Right ventricle myocardium superior (tissue), 1 donor: ENCODE measurements at places on chromosomes 3 and 15. TPM values are rescaled to one million over a fixed set of nuclear protein-coding genes. Genes with fewer than 3 reads are reported as not detected.

GRCh38 chr3:98875535-98875934 is 26.0 kb downstream of the DCBLD2 start:
- DNase-seq, result no peak

DNA sequence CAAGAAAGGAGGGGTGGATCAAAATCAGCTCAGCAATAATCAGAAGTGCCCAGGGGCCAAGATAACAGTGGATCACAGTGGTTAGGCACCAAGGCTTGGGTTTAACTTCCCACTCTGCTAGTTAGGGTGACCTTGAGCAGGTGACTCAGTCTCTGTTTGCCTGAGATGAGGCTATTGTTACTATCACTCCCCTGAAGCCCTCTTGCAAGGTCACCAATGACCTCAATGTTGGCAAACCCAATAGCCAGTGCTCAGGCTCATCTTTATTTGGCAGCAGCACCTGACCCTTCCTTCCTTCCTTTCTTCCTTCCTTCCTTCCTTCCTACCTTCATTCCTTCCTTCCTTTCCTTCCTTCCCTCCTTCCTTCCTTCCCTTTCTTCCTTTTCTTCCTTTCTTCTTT is 102.4 kb upstream of the HACD2 start:
- DNase-seq, result no peak

DNA sequence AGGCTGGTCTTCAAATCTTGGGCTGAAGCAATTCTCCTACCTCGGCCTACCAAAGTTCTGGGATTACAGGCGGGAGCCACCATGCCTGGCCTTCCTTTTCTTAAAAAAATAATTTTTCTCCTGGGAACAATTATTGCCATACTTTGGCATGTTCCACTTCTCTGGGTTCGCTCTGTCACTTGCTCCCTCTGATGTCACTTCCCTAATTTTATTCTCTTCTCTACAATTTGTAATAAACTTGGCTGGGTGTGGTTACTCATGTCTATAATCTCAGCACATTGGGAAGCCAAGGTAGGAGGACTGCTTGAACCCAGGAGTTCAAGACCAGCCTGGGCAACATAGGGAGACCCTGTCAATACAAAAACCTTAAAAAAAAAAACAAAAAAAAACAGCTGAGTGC is 6.1 kb upstream of the IMPDH2 start:
- no peak for DNase-seq

DNA sequence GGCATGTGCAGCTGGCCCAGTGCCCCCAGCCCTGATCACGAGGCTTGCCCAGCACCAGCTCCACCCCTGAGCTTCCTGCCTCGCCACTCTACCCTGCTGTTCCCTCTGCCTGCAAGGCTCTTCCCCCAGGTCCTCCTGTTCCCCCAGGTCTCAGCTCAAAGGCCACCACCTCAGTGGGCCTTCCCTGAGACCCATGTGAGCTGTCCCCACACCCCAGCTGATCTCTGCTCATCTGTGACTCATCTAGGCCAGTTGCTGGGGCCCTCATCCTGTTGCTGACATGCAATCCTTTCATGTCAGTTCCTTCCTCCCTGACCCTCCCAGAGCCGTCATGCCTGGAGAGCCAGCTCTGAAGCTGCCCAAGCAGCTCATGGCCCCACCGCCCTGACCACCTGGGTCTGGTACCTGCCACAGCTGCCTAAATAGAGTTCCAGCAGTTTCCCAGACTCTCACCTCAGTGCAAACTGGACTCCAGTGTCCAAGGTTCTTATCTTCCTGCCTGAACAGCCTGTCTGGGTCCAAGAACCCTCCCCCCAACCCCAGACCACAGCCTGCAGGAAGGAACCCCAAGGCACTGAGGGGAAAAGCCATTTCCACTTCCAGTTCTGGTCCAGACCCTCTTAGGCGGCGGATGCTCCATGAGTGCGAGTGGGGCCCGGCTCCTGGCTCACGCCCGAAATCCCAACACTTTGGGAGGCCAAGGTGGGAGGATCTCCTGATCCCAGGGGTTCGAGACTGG is 116.6 kb upstream of the IQSEC1 start:
- DNase-seq, result no peak

The GLCE gene
- 7.6 TPM for total RNA-seq

The MAGEF1 gene
- total RNA-seq, result 28.5 TPM
